Coronary artery (tissue), 2 donors: ENCODE measurements at places on chromosomes 4 and X.
A peak's percentile ranks its signal among the peaks of the same experiment; 100 is the strongest.

DNA sequence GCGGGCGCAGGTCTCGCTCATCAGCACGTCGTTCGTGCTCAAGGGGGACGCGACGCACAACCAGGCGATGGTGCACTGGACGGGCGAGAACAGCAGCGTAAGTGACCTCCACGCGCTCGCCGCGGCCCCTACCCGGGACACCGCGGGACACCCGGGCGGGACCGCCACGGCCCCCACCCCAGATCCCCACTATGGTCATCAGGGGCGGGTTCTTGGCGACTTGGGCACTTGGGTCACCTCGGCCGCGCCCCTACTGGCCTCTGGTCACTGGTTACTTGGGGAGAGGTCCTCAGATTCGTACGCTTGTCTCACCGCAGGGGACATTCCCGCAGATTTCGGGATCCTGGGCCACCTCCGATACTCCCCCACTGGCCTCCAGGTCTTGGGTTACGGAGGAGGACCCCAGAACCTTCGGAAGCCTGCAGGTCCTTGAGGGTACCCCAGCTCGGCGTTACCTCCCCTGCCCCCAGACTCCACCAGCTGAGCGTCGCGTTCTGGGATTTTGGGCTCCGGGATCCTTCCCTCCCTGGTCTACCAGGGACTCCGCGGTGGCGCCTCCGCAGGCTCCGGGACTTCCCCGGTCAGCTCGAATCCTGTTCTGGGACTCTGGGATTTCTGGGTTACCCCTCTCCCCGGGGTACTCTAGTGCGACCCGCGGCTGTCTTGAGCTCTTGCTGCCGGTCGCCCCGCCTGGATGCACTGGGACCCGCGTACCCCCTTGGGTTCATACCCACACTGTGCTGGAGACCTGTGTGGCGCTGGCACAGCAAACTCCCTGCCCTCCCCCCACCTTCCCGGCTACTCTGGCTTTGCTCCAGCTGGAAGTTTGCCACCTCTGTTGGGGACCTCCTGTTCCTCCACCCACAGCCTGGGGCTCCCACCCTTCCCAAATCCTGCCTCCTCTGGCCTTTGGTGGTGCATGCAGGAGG lies 956 bp downstream of the SORCS2 start:
- peak; percentile 71 for DNase-seq

DNA sequence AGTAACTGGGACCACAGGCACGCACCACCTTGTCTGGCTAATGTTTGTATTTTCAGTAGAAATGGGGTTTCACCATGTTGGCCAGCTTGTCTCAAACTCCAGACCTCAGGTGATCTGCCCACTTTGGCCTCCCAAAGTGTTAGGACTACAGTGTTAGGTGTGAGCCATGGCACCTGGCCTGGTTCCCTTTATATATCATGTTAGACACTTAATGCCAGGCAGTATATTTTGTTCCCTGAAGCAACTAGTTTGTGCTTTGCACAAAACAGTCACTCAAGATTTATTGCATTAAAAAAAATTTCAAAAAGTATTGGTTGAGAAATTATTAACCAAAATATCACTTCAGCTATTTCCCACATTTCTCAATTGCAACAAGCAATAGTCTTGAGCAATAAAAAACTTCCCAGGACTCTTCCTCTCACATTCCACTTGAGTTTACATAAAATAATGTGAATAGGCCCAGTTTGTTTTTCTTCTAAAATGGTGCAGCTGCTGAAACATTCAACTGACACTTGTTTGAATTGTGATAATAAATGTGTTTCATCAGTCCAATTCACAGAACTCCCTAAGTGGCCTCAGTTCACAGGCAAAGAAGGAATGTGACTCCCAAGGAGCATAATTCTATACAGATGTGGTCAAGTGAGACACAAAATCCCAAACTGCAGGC lies 22.7 kb downstream of the CXCL1 start:
- no peak for DNase-seq

- no peak for DNase-seq
Observed at GRCh38 chr4:107666134-107666533, 53.9 kb downstream of the PAPSS1 start.

GRCh38 chrX:38126179-38126578 lies 94.5 kb downstream of the SRPX start:
- DNase-seq, result no peak

- DNase-seq, result no peak
Observed at GRCh38 chr4:42953321-42953720, 60.8 kb downstream of the GRXCR1 start.

DNA sequence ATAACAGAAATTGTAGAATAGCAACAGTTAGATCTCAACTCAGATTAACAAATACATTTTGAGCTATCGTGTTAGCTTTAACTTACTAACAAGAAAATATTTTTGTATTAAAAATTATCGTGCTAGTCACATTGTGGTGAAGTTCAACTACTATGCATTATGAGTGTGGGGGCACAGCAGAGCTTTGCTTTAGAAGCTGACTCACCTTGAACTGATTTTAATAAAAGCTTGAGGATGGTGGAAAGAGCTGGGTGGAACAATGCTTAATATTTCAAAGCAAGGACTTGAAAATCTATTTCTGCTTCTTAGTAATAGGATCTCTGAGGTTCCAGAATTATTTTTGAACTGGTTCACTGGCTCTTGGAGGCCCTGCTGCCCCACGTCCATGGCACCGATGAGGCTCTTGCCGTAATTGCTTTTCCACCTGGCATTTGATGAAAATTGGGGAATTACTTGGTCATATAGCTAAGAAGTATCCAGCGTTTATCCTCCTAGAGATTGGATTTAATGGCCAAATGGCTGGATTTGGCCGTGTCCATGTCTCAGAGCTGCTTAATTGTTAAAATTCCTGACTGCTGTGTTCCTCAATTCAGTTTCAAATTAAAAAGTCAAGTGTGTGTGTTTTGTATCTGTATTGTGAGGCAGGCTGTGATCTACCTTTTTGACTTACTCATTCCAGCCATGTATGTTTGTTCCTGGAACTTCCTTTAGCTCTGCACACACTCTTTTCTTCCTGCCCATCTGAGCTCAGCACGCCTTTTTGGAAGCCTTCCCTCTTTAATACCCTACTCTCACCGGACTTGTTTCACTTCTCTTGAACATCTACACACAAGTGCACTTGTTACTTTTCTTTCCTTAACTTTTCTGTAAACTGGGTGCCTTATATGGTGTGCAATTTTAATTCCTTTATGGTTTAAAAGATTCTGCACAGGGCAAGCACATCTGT lies 66.6 kb upstream of the LIMCH1 start:
- DNase-seq, result no peak

- no peak for DNase-seq
Observed at GRCh38 chr4:105453550-105454205, 20.2 kb downstream of the PPA2 start.

- DNase-seq, result no peak
Observed at GRCh38 chr4:53235547-53235946, 130.3 kb downstream of the SCFD2 start.

GRCh38 chrX:153646620-153647373 lies at the start of gene DUSP9:
Gene DUSP9 (plus strand): TSS chrX:153647203. CDS start chrX:153647954, 751 bp downstream.
- no peak for DNase-seq

DNA sequence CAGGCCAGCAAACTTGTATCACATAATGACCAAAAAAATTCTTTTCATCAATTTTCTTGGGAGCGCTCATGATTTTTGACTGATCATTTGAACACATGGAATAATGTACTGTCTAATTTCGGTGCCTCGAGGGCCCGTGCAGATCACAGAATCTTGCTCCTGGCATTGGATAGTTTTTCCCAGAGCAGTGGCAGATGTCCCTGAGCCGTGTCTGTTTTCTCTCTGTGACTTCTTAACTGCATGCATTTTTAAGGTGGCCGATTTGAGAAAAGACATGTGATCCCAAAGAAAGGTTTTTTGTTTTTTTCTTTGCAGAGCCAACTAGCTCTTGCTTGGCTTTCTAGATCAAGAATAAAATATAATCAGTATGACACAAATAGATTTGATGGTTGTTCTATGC lies 19.7 kb downstream of the GPRIN3 start:
- DNase-seq, result no peak

GRCh38 chr4:152559641-152560040 lies 23.7 kb upstream of the FBXW7 start:
- no peak for DNase-seq

GRCh38 chrX:149908727-149909126 lies 20.6 kb upstream of the HSFX4 start:
- no peak for DNase-seq

DNA sequence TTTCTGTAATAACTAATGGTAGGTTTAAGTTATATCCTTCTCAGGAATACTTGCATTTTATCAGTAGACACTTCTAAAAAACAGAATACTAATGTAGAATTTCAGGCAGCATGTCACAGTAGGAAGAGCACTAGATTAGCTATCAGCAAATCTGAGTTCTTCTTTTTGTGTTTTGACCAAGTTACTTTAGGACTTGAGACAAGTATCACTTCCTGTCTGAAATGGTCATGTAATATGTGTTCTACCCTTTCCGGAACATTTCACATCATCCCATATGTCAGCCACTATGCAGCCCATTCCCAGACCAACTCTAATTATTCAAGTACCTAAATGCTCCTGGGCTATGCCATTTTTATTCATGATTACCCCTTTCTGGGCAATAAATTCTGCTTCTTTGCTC lies 401.8 kb upstream of the RPS6KA3 start:
- DNase-seq, result no peak

GRCh38 chrX:65688403-65688871 lies 21.0 kb downstream of the MSN start:
- no peak for DNase-seq

DNA sequence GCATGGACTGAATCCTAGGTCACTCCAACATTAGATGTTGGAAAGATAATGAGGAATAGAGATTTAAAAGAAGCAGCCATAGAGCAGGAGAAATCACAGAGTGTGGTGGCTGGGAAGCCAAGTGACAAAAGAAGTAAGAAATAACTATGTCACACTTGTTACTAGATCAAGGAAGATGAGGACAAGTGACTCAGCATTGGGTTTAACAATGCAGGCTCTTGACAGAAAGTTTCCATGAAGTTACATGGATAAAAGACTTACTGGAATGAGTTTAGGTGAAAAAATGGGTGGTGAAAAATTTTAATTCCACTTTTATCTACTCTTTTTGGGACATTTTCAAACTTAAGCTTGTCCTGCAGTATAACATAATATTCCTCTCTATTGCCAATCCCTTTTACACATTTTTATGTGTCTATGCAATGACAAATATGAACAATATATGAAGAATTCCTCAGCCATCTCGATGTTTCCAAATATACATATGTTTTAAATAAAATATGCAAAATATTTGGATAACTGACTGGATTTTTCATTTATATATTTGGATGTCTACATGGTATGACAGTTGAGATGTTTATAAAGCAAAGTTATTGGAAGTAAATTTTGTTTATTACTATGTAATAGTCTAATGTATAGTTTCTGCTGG lies 462.6 kb downstream of the IL15 start:
- DNase-seq, result no peak

DNA sequence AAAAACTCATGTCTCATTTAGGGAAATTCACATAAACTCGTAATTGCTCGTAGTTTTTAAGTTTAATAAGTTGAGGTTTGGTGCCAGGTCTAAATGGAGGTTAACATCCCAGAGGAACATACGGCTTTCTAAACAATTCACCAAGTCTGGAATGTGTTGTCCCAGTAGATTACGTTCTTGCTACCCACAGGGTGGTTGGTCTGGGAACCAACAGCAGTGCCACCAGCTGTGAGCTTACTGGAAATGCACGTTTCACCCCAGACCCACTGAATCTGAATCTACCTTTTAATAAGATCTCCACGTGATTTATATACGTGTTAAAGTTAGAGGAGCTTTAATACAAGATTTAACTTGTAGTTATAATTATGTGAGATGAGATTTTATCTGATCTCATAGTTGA lies 134.3 kb downstream of the BMPR1B start:
- no peak for DNase-seq

DNA sequence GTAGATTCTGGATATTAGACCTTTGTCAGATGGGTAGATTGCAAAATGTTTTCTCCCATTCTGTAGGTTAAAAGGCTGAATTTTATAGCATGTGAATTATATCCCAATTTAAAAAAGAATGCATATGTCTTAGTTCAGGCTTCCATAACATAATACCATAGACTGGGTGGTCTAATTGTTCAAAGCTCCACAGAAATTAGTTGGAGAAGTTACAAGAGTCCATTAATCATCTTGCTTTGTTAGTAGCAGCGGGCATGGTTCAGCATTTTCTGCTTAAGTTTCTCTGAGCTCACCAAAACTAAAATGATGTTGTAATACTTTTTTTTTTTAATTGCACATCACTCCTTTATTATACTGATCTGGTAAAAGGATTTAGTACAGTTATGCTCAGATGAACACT lies 1.8 kb downstream of the PGAM4 start:
- no peak for DNase-seq

DNA sequence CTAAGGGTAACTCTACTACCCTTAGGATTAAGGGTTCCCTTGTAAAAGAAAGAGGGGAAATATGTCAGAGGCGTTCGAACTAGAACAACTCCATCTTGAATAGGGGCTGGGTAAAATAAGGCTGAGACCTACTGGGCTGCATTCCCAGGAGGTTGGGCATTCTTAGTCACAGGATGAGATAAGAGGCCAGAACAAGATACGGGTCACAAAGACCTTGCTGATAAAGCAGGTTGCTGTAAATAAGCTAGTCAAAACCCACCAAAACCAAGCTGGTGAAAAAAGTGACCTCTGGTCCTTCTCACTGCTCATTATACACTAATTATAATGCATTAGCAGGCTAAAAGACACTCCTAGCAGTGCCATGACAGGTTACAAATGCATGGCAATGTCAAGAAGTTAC lies 922.0 kb downstream of the DMD start:
- DNase-seq, result no peak

DNA sequence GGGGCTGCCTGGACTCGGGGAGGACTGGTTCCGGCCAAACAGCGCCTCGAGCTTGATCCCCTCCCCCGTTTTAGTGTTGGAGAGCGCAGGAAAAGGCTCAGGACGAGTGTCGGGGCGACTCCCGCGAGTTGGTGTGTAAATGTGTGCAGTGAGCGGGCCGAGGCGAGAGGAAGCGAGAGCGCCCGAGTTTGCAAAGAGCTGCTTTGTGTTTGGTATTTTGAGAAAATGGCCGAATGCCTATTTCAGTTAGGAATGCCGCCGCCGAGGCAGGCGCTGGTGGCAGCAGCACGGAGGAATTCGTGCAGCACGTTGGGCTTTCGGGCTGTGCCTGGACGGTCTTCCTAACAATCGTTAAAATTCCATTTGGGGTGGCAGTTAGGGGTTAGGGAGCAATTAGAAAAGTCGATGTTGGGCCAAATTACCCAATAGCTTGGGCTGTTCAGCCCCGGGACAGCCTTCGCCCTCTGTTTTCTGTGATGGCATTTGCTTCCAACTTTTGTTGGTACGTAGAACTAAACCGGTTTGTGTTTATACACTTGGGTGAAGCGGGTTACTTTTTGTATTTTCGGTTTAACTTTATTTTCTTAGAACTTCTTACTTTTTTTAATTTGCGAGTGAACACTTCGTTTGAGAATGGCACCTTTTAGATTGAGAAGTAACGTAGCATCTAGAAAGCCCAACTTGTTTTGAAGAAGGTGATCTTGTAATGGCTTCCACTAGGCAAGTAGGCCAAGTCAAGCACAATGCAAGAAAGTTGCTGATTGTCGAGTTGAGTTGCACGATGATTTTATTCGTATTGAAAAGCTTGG lies 1.6 kb downstream of the REST start:
- peak; percentile 78 for DNase-seq

GRCh38 chrX:10239611-10240064 lies 82.9 kb downstream of the CLCN4 start:
- DNase-seq, result no peak
